GM23248 (cell line): ENCODE measurements at places on chromosomes 5 and 9. TPM values are rescaled to one million over a fixed set of nuclear protein-coding genes. Genes with fewer than 3 reads are reported as not detected.

- no peak for DNase-seq
Measured at GRCh38 chr5:140965905-140966292, 377 bp upstream of the PCDHAC2 start.

DNA sequence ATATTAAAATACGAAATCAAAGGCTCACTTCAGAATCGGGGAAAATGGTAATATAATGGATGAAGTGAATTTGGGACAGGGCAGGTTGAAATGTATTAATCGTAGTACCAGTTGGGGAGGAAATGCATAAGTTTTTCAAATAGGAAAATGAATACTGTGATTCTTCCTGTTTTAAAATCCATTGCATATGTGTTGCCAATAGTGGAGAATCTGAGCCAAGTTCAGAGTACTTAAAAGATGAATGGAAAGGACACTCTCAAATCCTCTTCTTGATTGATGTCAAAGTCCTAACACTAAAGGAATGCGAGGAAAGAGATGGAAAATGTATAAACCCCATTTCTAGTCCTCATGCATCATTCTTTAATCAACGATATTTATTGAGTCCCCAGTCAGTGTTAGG lies 160.9 kb upstream of the CCNG1 start:
- no peak for DNase-seq

GRCh38 chr5:170411100-170411499 lies 21.9 kb upstream of the KCNMB1 start:
- no peak for DNase-seq

DNA sequence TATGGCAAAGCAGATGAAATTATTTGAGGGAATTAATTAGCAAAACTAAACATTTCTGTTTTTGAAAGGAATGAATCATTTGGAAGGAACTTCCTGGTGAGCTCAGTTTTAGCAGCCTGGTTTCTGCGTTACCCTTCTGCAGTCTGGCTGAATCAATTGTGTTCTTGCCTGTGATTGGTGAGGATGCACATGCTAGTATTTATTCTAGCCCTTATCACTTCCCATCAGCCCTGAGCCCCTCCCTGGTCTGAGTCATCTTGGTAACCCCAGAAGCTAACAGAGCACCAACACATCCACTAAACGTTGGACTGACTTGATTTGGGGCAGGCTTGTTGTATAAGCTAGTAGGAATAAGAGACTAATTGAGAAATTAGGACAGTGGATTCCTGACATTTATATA lies 6.6 kb downstream of the TJP2 start:
- peak; percentile 96 for DNase-seq

- no peak for DNase-seq
Measured at GRCh38 chr9:114214686-114215414, 59.5 kb downstream of the COL27A1 start.

The DDX4 gene
- not detected in 2 replicates for polyA plus RNA-seq
